Omental fat pad (tissue), 4 donors: ENCODE measurements at places on chromosomes 2 and 18.

GRCh38 chr2:45190481-45190942, 181.3 kb upstream of the SIX2 start:
- no peak for DNase-seq

- DNase-seq: no peak
Observed at GRCh38 chr2:148049284-148049683, 28.4 kb downstream of the MBD5 start.

- no peak for DNase-seq
Observed at GRCh38 chr2:219291910-219292490, 12.8 kb downstream of the DNAJB2 start.

DNA sequence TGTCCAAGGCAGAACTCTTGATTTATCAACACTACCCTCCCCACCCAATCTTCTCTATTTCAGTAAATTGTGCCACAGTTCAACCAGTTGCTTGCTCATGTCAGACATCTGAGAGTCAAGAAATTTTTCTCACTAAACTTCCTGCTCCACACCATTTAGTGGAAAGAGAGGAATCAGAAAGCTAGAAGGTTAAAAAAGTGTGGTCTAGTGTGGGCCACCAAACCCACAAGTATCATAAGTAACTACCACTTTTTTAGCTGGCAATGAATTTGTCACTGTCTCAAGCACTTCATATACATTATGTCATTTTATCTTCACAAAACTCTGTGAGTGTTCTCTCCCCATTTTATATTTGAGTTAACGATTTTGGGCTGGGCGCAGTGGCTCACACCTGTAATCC, 16.6 kb upstream of the MSTN start:
- no peak for DNase-seq

GRCh38 chr2:168901003-168901402, at the start of gene G6PC2:
Gene G6PC2, plus strand, starts transcription at chr2:168901291. Its CDS starts 41 bp downstream, at chr2:168901332.
- DNase-seq: no peak
